ENCODE measurements at places on chromosomes 3 and 15.
A peak's percentile ranks its signal among the peaks of the same experiment; 100 is the strongest.

DNA sequence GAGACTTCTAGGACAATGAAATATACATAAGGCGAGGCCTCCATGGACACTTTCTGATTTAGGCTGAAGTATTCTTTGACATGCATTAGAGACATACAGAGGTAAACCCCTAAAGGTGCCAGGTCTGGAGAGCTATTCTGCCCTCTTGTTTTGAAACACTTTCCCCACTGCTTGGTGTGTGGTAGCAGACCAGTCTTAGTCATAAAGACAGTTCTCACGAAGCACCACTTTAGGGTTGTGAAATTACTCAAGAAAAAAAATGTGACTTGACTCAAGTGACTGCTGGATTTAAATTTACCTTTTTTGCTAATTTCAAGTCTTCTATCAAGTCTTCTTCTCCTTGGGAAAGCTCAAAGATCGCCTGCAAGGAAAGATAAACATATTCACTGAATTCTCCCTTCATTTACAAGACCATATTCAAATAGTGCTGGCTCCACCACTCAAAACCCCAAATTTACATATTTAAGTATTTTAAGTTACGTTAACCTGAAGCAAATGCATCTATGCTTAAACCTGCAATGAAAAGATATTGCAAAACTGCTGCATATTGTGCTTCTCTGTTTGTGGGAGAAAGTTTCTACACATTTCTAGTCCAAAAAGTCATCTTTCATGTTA is 48.4 kb downstream of the ARHGEF3 start:
- DNase-seq, result no peak

GRCh38 chr3:22555753-22556435 is 647.2 kb upstream of the UBE2E2 start:
- DNase-seq, result no peak

- no peak for DNase-seq
Measured at GRCh38 chr3:62101488-62101887, 271.9 kb downstream of the FEZF2 start.

- DNase-seq, result no peak
Measured at GRCh38 chr3:157938154-157938779, 168.0 kb downstream of the SHOX2 start.

- no peak for DNase-seq
Measured at GRCh38 chr3:133745981-133746711, at the start of gene TF. Gene TF (plus strand): TSS chr3:133746393. CDS start chr3:133746441, 48 bp downstream.

- no peak for DNase-seq
Measured at GRCh38 chr15:85785887-85786780, 8.6 kb downstream of the KLHL25 start.

GRCh38 chr3:172396400-172396799 is 51.9 kb downstream of the GHSR start:
- DNase-seq, result no peak

DNA sequence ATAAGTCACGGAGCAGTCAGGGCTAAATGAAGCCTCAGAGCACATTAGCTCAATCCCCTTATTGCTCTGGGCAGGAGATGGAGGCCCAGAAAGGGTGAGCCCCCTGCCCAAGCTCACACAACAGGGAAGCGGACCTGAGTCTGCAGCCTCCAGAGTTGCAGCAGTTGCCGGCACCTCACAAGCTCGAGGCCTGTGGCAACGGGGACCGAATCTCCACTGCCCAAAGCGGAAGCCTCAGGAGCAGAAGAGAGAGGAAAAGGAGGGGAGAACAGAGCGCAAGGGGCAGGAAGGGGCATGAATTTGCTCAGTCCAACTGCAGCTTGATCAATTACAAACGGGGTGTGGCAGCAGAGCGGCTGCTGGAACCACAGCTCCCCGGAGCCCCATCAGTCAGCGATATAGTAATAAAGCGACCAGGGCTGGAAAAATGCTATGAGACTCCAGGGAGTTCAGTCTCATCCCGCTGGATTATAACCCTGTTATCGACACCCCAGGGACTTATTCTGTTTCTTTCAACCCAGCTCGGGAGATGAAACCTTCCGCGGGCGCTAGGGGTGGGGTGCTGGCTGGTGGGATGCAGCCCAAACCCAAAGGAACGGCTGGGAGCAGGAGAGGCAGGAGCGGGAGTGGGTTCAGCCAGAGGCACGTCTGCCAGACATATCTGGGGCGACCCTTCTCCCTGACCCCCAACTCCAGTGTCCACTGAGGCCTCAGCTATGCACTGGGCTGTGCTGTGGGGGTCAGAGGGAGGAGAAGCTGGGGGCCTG is 219.7 kb upstream of the LINGO1 start:
- DNase-seq, result no peak

DNA sequence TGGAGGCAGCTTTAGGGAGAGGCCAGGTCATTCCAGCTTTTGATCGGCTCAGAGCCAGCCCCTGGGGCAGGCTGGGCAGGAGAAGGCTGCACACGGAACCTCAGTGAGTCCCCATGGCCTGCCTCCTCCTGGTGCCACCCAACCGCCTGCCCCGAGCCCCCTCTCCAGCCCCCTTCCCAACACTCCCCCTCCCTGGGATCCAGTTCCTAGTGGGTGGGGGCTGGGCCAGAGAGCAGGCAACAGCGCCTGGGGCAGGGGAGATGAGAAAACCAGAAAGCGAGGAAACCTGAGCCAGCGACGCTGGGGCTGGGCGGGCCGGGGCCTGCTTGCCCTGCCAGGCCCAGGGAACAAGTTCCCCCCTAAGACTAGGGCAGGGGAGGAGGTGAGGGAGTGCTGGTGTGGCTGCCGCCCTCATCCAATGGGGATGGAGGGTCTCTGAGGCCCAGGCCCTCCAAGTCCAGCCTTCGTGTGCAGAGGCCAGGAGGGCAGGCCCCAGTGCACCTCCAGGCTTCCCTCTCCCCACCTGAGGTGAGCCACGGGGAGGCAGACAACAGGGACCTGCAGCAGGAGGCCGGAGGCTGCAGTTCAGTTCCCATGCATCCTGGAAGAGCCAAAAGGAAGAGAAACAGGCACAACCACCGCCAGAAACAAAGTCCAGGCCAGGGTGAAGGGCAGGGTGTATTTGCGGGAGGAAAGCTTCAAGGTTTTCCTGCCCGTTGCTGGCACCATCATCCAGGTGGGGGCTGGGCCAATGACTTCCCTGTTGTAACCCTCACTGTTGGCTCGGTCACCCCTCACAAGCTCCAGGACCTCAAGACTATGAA is 4.0 kb upstream of the SEMA3F start:
- DNase-seq, result no peak

DNA sequence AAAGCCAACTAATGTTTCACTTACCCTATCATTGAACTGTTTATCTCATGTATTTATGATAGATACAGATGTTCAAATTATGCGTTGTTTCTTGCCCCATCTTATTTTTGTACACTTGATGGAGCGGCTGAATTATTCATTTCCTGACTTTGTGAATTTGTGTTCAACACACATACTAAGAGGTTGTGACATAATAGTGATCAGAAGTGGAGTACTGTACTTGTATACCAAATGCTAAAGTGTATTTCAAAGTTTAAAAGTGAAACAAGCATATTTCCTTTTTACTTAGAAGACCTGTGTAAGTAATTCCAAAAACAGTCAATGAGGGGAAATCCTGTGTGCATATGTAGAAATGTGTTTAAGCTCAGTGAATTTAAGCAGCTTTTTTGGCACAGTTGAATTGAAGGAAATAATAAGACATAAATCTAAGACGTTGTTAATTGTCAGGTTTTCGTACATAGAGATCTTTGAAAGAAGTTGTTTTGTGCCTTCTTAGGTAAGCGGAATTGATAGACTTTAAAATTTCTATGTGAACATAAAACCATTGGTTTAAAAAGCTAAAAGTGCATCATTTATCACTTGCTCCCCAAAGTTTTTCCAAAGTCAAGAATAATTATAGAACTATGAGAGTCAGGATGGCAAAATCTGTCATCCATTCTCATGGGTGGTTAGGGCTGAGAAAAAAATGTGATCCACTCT is 1.9 kb downstream of the NFKBIZ start:
- DNase-seq, result no peak

DNA sequence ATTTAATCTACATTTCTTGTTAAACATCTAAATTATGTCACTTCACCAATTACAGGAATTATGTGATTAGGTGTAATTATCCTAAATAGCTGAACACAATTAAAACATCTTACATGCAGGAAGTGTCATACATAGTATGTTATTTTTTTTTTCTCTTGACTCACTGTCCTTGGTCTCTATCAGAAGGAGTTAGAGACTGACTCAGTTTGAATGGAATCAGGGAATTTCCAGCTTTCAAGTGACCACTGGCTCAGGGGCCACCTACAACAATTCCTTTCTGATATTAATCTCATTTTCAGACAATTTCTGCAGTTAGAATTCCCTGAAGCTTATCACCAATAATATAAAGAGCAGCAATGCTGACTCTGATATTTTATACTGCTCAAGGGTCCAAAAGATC is 400.7 kb downstream of the ROBO1 start:
- DNase-seq, result no peak

GRCh38 chr15:89034305-89034704 is 54.0 kb upstream of the ABHD2 start:
- no peak for DNase-seq

DNA sequence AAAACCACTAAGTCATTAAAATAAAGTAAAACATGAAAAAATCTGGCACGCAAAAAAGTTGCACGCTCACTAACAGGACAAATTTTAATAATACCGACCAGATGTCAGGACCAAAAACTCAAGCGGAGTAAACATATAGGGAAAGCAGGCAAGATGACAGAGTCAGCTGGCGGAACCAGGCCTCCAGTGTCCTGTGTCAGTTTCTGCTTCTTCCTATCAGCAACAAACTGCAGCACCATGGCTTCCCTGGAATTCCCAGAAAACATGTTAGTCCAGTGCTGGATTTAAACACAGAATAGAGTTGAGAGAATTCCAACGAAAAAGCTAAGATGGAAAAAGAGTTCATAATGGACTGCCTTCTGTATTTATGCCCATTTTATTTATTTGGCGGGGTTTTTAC is 169.1 kb upstream of the ARHGEF26 start:
- DNase-seq, result no peak

GRCh38 chr3:177427540-177427939 is 230.3 kb upstream of the TBL1XR1 start:
- no peak for DNase-seq

GRCh38 chr3:118587847-118588246 is 446.8 kb downstream of the IGSF11 start:
- no peak for DNase-seq

DNA sequence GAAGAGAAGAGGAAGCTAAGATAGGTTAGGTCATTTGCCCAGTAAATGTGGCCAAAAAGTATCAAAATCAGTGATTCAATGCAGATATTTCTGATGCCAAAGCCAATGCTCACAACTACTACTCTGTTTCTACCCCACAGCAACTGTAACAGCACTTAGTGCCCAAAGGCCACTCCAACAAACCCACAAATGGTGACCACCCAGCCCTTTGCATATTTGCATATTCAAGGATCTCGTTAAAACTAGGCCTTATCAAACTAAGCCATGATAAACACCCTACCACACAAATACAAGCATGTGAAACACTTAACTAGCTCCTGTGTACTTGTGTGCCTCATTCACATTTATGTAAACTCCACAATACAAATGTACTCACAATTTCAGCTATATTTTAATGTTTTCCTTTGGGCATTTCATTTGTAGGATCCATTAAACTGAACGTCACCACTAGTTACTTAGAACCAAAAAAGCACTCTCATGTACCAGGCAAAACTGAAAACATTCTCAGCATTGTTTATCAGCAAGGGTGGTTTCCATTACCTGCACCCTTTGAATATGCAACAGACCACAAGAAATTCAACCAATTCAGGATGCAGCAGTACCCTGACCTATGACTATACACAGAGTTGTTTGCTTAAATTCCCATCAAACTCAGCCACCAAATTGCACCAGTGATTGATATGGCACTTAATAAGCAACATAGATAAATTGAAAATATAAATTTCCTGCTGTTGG is 111.2 kb upstream of the STT3B start:
- DNase-seq, result no peak

- DNase-seq, result no peak
Measured at GRCh38 chr15:82875411-82876003, 66.1 kb downstream of the WHAMM start.

- no peak for DNase-seq
Measured at GRCh38 chr15:101295607-101296161, 636 bp upstream of the SNRPA1 start.

GRCh38 chr15:65981837-65982626 is 112.7 kb downstream of the RAB11A start:
- peak; percentile 63 for DNase-seq

DNA sequence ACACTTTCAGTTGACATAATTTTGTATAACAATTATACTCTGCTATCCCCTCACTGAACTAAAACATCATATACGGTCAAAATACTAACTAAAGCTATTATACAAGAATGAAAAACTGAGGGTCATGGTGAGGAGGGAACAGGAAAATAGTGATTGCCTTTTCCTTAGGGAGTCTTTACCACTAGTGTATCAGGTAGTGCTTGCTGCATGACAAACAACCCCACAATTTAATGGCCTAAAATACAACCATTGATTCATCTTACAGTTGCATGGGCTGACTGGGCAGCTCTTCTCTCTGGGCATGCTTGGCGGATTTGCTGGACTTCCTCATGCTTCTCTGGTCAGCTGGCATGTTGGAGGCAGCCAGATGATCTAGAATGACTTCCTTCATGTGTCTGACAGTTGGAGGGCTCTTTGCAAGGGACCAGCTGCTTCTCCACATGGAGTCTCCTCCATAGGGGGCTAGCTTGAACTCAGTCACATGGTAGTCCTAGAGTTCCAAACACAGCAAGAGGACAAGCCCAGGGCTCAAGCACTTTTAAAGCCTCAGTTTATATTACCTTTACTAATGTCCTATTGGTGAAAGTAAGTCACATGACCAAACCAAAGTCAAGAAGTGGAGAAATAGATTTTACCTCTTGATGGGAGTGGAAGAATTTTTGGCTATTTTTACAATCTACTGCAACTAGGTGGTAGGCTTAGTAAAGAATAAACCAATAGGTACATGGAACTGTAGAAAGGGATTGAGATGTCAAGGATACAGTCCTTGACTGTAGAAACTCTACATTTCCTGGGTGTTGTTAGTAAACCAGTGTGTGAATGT is 18.8 kb downstream of the THAP10 start:
- no peak for DNase-seq

GRCh38 chr15:77556622-77557021 is 76.1 kb downstream of the LINGO1 start:
- no peak for DNase-seq

DNA sequence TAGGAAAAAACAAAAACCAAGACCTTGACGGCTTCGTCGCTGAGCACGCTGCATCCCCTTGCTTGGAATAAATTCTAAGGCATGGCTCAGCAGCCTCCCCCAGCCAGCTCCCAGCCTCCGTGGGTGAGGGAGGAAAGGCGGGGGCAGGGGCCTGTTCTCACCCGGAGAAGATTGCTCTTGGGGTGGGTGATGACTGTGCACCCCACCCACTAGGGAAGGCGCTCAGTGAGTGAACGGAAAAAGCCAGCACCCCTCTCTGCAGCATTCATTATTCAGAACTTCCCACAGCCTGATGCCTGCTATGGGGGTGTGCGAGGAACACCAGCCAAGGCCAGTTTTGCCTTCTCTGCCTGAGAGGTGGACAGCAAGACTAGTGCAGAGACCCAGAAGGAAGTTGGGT is 19.3 kb upstream of the NTRK3 start:
- DNase-seq, result no peak

GRCh38 chr15:98683831-98684230 is 35.5 kb downstream of the IGF1R start:
- no peak for DNase-seq

GRCh38 chr3:160941885-160942494 is 163.2 kb downstream of the B3GALNT1 start:
- peak; percentile 63 for DNase-seq

- no peak for DNase-seq
Measured at GRCh38 chr3:125433091-125433534, 58.0 kb upstream of the ZNF148 start.
